ENCODE measurements at places on chromosomes 12 and 14.

DNA sequence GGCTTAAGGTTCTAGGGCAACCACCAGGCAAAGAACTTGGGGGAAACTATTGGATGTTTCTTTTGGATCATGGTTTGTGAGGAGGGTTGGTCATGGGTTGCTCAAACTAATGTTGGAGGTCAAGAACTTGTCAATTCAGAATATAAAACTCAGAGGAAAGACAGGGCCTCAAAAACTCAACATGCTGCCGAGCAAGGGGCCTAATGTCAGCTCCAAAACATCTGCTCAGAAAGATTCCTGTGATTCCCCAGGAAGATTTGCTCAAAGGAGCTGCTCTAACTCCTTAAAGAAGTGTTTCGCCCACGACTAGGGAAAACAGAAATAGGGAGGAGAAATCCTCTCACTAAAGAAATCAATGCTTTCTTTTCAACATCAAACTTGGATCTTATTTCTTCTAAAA lies 3.7 kb upstream of the IGF1 start:
- DNase-seq: no peak

DNA sequence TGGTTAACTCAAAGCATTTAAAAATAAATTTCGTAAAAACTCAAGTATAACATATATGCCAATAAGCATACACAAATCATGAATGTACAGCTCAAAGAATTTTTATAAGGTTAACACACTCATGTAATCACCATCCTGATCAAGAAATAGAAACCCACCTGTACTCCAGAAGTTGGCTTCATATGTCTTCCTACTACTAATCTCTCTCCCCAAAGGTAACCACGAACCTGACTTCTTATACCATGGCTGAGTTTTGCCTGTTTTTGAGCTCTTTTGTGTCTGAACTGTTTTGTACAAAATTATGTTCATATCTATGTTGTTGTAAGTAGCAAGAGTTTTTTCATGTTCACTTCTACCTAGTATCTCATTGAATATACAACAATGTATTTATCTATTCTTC lies 18.7 kb downstream of the DUSP16 start:
- no peak for DNase-seq

DNA sequence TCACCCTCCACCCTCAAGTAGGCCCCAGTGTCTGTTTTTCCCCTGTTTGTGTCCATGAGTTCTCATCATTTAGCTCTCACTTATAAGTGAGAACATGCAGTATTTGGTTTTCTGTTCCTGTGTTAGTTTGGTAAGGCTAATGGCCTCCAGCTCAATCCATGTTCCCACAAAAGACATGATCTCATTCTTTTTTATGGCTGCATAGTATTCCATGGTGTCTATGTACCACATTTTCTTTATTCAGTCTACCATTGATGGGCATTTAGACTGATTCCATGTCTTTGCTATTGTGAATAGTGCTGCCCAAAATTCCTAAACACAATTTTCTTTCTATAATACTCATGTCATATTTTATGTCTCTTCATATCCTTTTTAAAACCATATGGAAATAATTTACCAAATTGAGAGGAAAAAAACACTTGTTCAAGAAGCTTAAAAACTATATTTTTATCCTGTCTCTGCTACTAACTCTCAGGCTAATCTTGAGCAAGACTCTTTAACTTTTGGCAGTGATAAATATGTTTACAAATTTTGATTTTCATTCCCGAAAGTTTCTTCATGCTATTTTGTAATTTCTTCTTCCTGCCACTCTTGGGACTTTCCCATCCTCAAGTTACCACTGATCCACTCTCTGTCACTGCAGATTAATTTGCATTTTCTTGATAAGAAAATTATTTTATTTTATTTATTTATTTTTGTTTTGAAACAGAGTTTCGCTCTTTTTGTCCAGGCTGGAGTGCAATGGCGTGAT lies 28.0 kb upstream of the OSBPL8 start:
- no peak for DNase-seq

- DNase-seq: no peak
Observed at GRCh38 chr14:79248126-79248525, 963.2 kb downstream of the DIO2 start.

DNA sequence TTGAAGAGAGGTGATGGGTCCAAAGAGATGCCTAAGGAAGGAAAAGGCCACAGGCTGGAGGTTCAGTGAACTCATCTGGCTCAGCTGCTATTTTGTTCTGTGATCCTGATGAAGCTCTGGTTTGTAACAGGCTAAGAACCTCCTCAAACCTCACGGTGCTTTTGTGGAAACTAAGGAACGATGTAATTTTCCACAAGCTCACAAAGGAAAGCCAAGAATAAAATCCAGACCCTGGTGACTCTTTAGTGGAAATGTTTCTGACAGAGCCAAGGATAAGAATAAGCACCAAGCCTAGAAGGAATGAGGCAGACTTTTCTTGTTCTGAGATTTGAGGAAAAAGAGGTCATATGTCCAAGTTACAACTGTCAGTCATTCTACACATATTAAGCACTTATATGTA lies 93.6 kb downstream of the SLC24A4 start:
- DNase-seq: no peak

DNA sequence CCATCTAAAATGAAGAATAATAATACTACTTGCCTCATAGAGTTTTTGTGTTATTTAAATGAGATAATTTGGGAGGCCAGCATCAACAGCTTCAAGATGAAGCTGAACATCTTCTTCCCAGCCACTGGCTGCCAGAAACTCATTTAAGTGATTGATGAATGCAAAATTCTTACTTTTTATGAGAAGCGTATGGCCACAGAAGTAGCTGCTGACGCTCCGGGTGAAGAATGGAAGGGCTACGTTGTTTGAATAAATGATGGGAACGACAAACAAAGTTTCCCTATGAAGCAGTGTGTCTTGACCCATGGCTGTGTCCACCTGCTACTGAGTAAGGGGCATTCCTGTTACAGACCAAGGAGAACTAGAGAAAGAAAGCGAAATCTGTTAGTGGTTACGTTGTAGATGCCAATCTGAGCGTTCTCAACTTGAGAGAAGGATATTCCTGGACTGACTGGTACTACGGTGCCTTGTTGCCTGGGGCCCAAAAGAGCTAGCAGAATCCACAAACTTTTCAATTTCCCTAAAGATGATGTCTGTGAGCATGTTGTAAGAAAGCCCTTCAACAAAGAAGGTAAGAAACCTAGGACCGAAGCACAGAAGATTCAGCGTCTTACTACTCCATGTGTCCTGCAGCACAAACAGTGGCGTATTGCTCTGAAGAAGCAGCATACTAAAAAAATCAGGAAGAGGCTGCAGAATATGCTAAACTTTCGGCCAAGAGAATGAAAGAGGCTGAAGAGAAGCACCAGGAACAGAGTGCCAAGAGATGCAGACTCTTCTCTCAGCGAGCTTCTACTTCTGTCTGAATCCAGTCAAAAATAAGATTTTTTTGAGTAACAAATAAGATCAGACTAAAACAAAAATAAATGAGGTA lies 100.0 kb upstream of the LRIG3 start:
- DNase-seq: no peak

DNA sequence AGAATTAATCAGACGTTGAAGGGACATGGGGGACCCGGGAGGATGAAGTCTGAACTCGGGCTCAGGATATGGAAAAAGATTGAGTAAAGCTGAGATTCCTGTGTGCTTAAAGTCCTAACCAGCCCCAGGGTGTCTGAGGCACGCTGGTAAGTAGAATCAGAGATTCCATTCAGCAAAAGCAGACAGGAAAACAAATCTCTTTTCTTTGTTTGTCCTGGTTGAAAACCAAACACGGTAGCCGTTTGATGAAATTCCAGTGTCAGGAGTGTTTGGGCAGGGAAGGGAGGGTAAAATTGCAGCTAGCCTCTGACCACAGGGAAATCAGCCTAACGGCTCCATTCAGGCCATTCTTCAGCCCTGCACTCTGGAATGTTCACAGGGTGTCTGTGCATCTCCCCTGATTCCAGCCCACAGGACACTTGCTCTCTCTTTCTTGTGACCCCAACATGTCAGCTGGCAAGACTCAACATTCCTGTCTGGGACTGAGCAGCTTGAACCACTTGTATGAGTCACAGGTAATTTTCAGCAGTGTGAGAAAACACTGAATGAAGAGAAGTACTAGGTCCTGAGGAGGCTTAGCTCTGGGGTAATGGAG lies 31.0 kb downstream of the NINJ2 start:
- DNase-seq: no peak

DNA sequence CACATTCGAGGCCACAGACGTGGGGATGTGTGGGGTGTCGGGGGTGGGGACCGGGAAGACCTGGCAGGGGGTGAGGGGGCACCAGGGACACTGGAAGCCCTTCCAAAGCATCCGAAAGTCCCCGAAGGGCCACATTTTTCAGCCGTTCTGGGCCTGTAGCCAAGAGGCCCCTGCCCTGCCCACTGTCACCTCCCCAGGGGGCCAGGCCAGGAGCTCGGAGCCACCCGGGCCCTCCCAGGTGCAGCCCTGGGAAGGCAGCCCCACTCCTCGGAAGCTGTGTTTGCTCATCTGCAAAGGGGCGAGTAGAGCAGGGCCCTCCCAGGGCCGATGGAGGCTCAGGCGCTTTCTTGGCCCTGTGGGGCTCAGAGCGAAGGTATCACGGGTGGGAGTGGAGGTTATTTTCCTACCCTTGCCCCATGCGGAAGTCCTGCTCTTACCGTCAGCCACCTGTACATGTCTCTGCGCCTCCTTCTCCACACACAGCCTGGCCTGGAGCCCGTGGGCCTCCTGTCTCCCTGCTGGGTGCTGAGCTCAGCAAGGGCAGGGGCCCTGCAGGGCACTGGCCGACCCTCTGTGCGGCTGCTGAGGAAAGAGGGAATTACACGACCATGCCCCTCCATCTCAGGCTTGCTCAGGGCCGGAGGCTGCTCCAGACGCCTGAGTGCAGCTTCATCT lies 27.2 kb downstream of the NOC4L start:
- no peak for DNase-seq

- DNase-seq: no peak
Observed at GRCh38 chr12:52350786-52351185, 16.5 kb downstream of the KRT85 start.

DNA sequence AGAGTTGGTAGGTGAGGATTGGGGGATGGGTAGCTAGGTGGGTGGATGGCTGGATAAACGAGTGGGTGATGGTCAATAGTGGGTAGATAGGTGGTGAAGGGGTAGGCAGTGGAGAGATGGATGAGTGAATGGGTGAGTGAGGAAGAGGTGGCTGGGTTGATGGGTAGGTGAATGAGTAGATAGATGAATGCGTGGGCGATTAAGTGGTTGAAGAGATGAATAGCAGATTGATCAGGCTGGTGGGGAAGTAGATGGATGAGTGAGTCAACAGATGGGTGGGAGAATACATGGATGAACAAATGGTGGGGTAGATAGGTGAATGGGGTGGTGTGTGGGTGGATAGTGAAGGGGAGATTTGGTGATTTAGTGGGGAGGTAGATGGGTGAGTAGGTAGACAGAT lies 51.1 kb downstream of the SYNE3 start:
- DNase-seq: no peak

GRCh38 chr14:39841088-39841487 lies 408.9 kb upstream of the FBXO33 start:
- DNase-seq: no peak

GRCh38 chr12:47222520-47223030 lies 142.8 kb upstream of the AMIGO2 start:
- DNase-seq: no peak
